Esophagus squamous epithelium (tissue), 5 donors: ENCODE measurements at places on chromosomes 5 and 9.

- DNase-seq = no peak
These were observed 79.7 kb downstream of the COL5A1 start for GRCh38 chr9:134721344-134721743.

DNA sequence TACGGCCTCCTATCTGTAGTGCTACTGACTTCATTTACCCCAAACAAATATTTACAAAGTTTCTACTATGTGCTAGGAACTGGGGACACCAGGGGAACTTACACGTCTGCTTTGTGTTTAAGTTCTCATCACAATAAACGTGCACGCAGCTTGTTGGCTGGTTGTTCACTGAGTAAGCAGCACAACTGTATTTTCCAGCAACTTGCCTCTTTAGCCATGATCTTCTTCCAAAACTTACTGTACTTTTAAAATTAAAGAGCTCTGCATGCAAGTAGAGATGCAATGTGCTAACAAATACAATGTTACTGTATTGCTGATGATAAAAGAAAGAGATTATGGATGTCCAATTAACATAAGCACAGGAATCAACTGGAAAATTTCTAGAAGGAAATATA, 62.8 kb downstream of the RAPGEF1 start:
- DNase-seq = no peak

DNA sequence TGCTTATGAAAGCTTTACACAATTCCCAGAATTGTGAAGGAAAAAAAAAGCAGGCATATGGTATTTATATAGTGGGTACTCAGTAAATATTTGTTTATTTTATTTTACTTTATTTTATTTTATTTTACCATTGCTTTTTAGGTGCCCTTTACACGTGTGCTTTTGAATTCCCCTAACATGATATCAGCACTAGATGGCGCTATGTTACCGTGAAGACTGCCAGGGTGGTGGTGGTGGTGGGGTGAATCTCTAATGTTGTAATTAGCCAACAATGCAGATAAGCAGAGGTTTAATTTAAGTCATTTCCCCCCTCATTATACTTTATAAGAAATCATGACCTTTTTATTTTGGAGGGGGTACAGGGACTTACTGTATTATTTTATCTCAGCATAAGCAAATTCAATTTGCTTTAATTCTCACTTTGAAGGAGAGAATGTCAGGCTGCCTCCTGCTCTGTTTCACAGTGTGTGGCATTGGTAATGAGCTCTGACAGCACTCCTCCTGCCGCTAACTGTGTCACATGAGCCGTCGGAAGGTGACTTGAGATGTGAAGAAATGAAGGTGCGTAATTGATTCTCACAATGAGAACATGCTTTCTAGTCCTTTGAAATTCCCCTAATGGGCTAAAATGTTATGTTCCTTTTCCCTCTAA, 165.6 kb downstream of the YTHDC2 start:
- DNase-seq = no peak

- no peak for DNase-seq
These were observed 13.8 kb upstream of the LHX2 start for GRCh38 chr9:123997665-123998277.

GRCh38 chr9:112041536-112042243, 133.4 kb downstream of the SUSD1 start:
- no peak for DNase-seq

DNA sequence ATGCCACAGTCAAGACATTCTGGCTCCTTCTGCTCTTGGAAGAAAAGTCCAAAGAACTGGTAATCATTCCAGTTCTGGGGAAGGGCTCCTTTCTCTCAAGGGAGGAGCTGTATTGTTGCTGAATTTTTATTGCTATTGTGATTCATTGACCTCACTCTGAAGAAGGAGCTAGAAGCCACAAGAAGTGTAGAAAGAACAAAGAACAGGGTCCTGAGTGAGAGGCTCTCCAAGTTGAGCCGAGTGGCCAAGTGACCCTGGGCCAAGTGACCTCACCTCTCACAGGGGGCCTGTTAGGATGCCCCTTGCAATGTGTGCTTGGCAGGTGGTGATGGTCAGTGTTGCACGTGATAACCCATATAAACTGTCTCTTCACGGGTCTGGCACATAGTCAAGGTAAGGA, 173.3 kb downstream of the FGF18 start:
- DNase-seq = no peak

GRCh38 chr9:121725008-121725775, 73.8 kb downstream of the DAB2IP start:
- no peak for DNase-seq

DNA sequence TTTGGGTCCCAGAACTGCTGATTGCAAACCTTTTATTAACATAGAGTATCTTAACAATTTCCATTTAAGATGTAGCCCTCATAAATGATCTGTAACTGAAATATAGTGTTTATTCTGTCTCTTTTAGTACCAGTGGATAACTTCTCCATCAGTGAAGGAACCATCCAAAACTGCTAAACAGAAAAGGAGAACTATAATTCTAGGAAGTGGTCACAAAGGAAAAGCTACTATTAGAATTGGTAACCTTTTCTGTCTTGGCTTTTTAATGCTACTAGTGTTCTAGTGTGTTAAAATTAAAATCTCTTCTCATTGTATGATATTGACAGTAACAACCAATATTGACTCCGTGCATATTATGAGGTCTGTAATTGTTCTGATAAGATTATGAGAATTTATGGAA, 12.8 kb downstream of the CEP78 start:
- no peak for DNase-seq

DNA sequence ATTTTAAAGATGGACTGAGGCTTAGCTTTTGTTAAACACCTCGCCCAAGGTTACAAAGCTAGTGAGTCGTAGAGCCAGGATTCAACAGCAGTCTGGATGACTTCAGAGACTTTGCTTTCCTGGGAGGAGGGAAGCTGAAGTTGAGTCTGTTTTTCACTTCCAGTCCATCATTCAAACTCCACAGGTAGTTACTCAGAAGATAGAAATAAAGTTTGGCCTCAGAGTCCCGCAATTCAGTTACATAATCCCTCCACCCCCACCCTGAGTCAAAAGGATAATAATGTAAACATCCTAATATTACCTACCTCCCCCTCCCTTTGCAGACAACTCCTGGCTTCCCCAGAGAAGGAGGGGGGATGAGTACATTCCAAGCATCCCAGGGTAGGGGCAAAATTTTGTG, 8.1 kb downstream of the HBEGF start:
- no peak for DNase-seq

DNA sequence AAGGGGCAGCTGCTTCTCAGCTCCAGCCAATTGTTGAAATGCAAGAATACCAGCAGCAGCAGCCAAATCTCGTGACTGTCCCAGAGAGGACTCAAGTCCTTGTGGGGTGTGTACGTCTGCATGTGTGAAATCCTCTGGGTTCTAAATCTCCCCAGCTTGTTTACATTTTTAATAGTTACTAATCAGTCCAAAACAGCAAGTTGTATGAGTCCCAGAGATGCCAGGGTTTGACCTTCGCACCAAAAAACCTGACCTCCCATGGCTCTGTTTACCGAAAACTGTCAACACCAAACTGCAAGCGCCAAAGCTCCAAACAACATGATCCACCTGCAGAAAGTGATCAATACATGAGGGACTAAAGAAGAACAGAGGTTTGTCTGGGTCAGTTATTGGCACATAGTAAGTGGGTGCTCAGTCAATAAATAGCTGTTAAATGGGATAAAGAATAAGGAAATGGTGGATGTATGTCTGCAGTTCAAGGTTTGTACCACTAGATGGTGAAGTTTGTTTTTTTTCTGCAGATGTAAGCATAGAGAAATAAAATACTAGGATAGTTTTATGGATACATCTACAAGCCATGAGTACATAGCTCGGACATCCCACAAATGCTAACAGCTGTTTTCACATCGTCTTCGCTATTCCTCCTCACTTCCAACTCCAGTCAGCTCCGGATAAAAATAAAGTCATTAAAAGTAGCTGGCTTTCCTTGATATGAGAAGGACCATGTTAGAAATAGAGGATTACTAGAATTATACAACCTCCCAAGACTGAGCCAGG, 85.3 kb upstream of the ADRB2 start:
- DNase-seq = no peak

DNA sequence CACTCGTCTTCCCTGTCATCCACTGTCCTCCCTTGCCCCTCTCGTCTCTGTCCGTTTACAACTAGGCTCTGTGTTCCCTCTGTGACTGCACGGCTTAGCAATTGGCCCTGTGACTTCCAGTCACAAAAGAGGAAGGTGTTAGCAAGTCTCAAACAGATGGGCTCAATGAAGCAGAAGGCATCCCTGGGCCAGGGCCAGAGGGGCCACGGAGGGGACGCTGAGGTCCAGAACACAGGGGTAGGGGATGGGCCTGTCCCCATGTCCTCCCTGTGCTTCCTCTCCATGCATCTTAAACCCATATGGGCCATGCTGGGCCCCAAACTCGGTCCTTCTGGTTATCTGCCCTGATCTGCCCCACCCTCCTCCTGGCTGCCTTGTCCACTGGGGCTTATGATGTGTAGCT, at the start of gene CD72:
CD72 (minus strand) TSS at position 89 of the 403 bp plus-strand sequence. CDS start 110 bp downstream, outside the sequence.
- no peak for DNase-seq

- DNase-seq = no peak
These were observed 53.4 kb downstream of the PTCH1 start for GRCh38 chr9:95463148-95464060.

DNA sequence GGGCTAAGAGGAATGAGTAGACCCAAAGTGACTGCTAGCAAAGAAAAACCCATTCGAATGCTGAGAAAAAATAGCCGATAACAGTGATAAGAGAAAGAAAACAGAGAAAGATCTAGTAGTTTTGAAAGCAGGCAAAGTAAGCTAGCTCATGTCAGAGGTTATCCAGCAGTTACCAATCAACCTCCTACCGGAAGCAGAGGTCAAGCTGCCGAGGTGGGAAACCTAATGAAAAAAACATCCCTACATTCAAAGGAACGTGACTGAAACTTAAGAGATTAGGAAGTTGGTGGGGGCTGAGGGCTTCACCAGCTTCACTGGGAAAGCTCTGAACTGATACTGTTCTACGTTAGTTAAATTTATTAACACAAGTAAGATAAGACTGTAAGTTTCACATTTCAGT, 32.6 kb downstream of the SSBP2 start:
- DNase-seq = no peak

DNA sequence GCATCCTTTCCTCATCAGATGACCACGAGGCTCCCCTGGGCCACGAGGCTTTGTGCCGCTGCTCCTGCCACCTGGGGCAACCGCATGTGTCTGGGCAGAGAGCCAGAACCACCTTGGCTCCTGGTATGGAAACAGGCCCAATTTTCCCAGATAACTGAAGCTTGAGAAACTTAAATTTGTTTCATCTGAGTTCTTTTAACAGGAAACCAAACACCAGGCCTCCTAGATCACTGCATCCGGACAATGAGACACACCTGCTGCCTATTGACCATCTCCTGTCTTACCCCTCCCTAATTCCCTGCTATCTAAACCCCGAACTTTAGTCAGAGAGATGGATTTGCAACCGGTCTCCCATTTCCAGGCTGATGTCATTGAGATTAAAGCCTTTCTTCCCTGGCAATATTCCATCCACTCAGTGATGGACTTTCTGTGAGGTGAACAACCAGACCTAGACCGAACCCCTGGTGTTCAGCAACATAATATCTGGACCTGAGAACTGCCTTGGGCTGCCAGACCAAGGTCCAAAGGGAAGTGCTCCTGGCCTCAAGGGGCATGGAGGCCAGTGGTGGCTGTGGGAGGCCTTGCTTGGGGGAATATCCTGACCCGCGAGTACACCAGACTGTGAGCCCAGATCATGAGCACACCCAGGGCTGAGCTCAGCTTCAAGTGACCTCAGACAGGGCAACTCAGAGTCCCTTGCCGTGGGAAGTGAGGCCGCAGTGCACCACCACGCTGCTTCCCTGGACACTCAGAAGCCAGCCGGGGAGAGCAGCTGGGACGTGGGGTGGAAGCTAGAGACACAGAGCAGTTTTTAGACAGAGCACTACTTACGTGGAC, 199.7 kb downstream of the HSPA4 start:
- DNase-seq = no peak

GRCh38 chr9:127574072-127574993, 37.7 kb upstream of the STXBP1 start:
- no peak for DNase-seq

DNA sequence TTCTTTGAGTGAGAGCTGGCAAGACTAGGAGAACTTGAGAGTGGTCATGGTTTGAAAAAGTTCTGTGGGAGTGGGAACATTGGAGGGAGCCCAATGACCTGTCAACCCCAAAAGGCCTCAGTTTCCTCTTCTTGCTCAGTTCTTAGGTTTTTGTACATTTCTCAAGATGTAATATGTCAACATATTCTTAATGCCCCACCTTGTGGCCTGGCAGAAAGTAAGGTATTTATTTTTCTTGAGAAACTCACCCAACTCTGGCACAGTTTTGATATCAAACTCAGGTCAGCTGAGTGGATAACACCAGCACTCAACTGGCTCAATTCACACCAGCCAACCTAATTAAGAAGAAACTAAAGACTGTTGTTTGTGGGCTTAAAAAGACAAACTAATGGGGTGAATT, 123.0 kb upstream of the SLC27A6 start:
- no peak for DNase-seq

DNA sequence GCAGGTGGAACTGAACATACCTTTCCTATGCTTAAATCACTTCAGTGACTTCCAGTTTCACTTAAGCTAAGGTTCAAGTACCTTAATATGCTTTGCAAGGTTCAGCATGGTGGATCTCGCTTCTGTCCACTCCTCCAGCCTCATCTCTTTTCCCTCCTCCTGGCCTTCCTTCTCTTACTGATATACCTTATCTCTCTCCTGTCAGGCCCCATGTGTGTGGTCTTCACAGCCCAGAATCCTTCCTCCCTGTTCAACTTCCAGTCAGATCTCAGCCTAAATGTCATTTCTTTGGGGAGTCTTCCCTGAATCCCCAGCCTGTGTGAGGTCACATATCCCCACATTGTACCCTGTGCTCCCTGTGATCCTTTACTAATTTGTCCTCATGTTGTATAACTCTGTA, 87.7 kb downstream of the ANGPTL2 start:
- DNase-seq = no peak

GRCh38 chr5:98424681-98425450, 348.6 kb upstream of the RGMB start:
- DNase-seq = no peak

DNA sequence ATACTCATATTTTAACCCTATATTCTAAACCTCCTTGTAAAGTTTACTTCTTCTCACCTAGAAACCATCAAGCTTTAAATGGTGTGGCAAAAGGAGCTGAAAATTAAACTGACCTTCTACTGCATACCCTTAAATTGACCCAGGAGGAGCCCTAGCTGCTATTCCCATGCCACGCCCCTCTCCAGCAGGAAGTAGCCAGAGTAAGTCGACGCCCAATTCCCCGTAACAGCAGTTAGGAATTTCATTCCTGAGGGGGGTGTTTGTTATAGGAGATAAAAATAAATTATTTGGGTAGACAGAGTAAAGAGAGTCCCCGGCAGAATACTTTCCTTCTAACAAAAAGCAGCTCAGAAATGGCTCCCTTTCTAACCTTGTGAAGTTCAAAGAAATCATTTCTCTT, 111.8 kb upstream of the FAM174A start:
- DNase-seq = no peak

DNA sequence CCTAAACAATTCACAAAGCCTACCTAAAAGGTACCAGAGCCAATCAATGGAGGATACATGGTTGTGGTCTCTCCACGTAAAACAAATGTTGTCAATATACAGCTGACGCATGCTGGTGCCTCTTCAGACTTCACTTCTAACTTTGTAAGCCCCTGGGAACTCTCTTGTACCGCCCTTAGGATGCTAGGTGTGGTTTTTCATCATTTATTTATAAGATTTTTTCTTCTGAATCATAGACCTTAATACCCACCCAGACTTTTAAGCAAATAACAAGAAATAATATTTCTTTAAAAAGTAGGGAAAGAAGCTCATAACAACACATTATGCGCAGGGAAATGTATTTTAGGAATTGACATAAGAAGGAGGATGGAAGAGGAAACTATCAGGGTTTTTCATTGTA, 33.0 kb downstream of the SSBP2 start:
- no peak for DNase-seq
